ENCODE measurements at places on chromosomes 7 and 10. TPM values are rescaled to one million over a fixed set of nuclear protein-coding genes. Genes with fewer than 3 reads are reported as not detected.

The PRLHR gene
- not detected for total RNA-seq

The ZNF107 gene
- 17.0 TPM for total RNA-seq

The OR2A7 gene
- 5.6 TPM for total RNA-seq

The LRIT1 gene
- not detected for total RNA-seq

The LHFPL3 gene
- total RNA-seq = not detected

GRCh38 chr10:43078986-43079273 is 2.1 kb downstream of the RET start:
- DNase-seq = no peak

GRCh38 chr7:74544706-74545469 is 91.2 kb downstream of the GTF2IRD1 start:
- DNase-seq = no peak

Data from T-cell (primary cell).